Tibial nerve (tissue), 4 donors: ENCODE measurements at places on chromosomes 6 and 20. TPM values are rescaled to one million over a fixed set of nuclear protein-coding genes. Genes with fewer than 3 reads are reported as not detected.

- DNase-seq, result no peak
Observed at GRCh38 chr20:53660947-53661381, 67.3 kb upstream of the ZNF217 start.

GRCh38 chr6:101281266-101281665 is 112.2 kb upstream of the GRIK2 start:
- no peak for DNase-seq

GRCh38 chr6:128491610-128492206 is 28.7 kb downstream of the PTPRK start:
- DNase-seq, result no peak

DNA sequence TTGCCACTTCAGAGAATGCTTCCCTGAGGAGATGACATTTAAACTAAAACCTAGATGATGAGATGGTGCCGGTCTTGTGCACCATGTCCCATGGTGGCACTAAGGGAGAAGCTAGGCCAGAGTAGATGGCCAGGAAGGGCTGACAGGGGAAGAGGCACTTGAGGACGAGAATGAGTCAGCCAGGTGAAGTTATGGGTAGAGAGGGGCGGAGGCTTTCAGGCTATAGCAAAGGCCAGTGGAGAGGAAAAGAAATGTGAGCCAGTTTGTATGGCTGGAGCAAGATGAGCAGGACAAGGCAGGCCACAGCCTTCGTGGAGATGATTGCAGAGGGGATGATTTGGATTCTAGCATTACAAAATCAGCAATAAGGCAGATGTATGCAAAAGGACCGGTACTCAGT is 44.7 kb upstream of the ADGRF4 start:
- DNase-seq, result no peak

GRCh38 chr6:6623553-6623952 is 35.0 kb downstream of the LY86 start:
- DNase-seq, result no peak

- DNase-seq, result no peak
Observed at GRCh38 chr6:85866370-85866730, 223.7 kb upstream of the SYNCRIP start.

DNA sequence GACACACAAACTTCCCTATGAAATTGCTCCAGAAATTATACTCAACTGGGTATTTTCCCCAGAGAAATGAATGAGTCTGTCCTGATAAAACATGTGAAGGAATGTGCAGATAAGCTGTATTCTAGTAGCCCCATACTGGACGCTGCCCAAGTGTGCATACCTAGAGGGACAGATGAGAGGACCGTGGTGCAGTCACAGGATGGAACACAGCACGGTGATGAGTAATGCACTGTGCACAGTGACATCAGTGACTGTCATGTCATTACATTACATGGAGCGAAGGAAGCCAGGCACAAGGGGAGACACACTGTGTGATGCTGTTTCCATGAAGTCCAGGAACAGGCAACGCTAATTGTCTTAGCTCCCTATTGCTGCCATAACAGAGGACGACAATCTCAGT is 155.5 kb downstream of the CDH4 start:
- no peak for DNase-seq

GRCh38 chr6:43950051-43950605 is 177.1 kb downstream of the MRPL14 start:
- no peak for DNase-seq

GRCh38 chr6:42400886-42401612 is 50.7 kb downstream of the TRERF1 start:
- DNase-seq, result no peak

DNA sequence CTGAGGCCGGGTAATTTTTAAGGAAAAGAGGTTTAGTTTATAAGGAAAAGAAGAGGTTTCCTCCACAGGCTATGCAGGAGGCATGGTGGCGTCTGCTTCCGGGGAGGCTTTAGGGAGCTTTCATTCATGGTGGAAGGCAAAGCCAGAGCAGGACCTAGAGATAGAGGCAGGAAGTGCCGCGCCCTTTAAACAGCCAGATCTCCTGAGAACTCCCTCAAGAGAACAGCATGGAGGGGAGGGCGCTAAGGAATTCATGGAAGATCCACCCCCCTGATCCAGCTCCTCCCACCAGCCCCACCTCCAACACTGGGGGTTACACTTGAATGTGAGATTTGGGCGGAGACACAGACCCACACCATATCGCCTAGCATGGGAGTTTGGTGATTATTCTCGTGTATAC is 13.9 kb upstream of the DACT2 start:
- DNase-seq, result no peak

DNA sequence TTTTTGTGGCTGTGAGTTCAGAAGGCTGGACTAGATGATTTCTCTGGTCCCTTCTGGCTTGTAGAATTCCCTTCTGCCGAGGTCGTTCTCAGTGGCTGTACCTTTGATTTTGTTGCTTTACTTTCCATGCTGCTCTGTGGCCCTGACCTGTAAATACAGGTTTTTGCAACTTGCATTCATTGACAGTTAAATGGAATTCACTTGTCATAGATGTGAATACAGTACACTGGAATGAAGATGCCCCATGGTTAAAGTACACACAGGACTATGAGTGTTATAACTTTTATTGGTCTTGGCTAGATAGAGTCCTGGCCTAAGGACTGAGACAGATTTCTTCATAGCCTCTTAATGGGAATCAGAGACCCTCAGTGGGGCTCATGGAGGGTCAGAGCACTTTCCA is 12.9 kb upstream of the EFCAB8 start:
- DNase-seq, result no peak

GRCh38 chr6:123844011-123844410 is 40.3 kb downstream of the NKAIN2 start:
- DNase-seq, result no peak

GRCh38 chr6:161546632-161547031 is 272.8 kb upstream of the AGPAT4 start:
- no peak for DNase-seq

- DNase-seq, result no peak
Observed at GRCh38 chr6:78841111-78841510, 26.2 kb upstream of the IRAK1BP1 start.

DNA sequence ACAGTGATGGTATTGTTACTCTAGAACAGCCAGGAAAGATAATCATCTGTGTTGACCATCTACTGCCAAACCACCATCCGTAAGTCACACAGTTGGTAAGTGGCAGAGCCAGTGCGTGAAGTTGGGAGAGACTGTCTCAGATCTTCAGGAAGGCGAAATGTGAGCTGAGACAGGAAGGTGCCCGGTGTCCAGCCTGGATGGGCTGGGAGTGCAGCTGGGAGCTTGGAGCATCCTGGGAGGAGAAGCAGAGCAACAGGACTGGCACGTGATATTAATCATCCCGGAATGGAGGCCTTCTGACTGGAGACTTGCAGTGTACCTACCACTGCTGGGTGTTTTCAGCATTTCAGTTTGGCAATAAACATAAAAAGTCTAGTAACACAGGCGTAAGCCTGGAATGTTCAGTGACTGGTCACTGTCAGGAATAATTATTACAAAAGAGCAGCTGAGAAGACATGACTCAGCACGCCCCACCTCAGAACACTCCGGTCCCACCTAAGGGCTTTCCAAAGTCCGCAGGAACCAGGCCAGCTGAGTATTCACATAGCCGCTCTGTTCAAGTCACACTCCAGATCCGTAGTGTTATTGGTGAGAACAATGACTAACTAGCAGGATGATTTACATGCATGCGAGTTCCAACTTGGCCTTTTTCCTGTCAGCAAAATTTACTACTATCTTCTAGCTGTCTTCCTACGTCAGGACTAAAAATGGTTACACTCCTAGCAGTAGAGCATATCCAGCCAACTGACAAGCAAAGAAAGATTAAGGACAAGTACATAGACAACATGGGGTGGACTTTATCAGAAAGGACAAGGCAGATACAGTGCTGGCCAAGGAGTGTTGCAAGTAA is 45.1 kb upstream of the PNRC1 start:
- DNase-seq, result peak; percentile 84

DNA sequence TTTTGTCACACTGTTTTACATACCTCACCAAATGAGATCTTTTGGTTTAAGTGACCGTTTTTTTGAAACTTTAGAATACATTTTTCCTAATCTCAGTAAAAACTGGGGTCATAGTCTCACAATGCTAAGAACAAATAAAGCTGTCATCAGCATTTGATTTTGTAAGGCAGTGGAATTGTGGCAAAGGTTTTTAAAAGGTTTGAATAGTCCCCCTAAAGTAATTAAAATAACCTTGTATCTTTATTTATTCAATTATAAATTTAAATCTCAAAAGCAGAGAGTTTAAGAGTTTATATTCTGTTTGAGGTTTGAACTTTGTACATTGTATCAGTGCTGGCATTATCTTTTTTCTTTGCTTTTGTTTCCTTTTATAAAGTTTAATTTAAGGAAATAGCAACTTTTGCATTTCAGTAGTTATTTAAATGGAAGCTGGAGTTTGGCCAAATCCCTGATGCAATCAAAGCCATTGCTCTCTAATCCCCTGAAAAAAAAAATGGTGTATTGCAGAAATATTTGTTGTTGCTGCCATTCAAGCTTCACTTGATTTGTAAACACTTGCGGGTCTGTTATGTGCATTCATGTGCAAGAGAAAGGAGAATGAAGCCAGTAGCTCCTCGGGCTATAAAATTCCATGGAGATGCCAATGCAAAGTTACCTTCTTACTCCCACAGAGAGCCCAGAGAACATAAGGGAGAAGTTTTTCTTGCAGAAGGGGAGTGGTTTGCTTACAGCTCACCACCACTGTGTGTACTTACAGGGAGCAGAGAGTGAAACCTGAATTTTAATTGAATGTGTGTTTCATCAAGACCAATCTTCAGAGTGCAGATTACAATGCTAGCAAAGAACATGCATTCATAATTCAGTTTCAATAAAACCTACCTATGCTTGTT is 391.8 kb downstream of the ARHGAP18 start:
- no peak for DNase-seq

- no peak for DNase-seq
Observed at GRCh38 chr20:19341348-19342053, 129.1 kb downstream of the SLC24A3 start.

- no peak for DNase-seq
Observed at GRCh38 chr20:64069614-64070243, 6.7 kb downstream of the TCEA2 start.

GRCh38 chr6:56915832-56916231 is 39.1 kb upstream of the BEND6 start:
- no peak for DNase-seq

DNA sequence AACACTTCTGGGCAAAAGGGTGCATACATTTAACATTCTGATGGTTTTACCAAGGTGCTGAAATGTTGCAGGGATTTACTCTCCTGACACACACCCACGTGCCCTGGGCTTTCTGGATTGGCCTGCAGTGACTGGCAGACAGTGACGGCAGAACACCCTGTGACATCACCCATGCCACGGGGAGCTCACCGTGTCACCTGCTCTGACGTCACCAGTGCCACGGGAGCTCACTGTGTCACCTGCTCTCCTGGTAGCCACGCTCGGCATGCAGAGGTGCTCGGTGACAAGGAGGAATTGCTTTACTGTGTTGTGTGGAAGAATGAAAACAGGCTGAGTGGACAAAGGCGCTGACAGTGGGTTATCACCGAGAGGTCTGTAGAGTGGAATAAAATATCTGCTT is 99.3 kb downstream of the RAMACL start:
- DNase-seq, result no peak

- no peak for DNase-seq
Observed at GRCh38 chr20:10076126-10077080, 41.6 kb downstream of the ANKEF1 start.

GRCh38 chr6:117907601-117908245 is 659 bp downstream of the SLC35F1 start:
- no peak for DNase-seq

DNA sequence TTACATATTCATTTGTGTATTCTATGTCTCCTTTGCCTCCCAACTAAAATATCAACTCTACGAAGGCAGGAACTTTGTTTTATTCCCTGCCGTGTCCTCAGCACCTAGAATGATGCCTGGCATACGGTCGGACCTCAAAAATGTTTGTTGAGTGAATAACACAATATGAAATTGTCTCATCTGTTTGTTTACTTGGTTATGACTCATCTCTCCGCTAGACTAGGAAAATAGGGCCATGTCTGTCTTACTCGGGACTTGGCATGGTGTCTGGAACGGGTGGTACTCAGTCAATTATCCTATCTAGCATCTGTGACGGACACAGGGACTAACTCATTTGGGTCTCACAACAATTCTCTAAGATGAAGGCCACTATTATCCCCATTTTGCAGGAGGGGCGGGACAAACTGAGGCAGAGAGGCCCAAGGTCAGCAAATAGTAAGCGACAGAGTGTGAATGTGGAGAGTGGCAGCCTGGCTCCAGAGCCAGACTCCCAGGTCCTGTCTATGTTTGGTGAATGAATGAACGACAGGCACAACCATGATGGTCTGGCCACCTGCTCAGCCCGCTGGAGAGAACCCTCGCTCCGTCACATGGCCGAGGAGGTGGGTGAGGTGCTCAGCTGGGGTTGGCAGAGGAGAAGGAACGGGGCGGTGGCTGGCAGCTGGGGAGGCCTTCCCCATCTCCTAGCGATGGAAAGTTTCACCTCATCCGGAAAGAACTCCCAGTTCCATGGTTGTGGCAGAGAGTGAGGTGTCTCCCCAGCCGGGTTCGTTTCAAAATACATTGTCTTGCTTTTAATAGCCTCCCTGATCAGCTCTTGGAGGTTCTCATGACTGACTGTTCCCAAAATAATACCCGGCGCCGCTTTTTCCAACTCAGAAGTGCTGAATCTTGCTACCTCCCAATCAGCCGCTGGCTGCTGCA is 27.6 kb upstream of the NFATC2 start:
- no peak for DNase-seq

- no peak for DNase-seq
Observed at GRCh38 chr6:131565056-131565455, 8.0 kb upstream of the ARG1 start.

The TNXB gene
- total RNA-seq, result 547 TPM

The CRISP2 gene
- not detected for total RNA-seq

The FOXS1 gene
- 6.3 TPM for total RNA-seq

The FOXO3 gene
- 146 TPM for total RNA-seq

The PCSK2 gene
- 1.0 TPM for total RNA-seq

The ATAT1 gene
- total RNA-seq, result 9.6 TPM

The DEFB124 gene
- total RNA-seq, result not detected

The ACTL10 gene
- 3.9 TPM for total RNA-seq

The SLC22A1 gene
- total RNA-seq, result 1.3 TPM

The WTAP gene
- 81.1 TPM for total RNA-seq

The AP5S1 gene
- total RNA-seq, result 9.4 TPM

The CBLN4 gene
- 6.1 TPM for total RNA-seq

The TTI1 gene
- 11.1 TPM for total RNA-seq

The PTPRT gene
- not detected for total RNA-seq

The SNHG17 gene
- 46.5 TPM for total RNA-seq

The F13A1 gene
- total RNA-seq, result 117 TPM
